ENCODE measurements at places on chromosomes 13 and 19.

GRCh38 chr13:106594980-106595379 is 27.0 kb upstream of the ARGLU1 start:
- DNase-seq = peak; percentile 16

GRCh38 chr13:26604784-26605545 is 47.5 kb downstream of the WASF3 start:
- no peak for DNase-seq

DNA sequence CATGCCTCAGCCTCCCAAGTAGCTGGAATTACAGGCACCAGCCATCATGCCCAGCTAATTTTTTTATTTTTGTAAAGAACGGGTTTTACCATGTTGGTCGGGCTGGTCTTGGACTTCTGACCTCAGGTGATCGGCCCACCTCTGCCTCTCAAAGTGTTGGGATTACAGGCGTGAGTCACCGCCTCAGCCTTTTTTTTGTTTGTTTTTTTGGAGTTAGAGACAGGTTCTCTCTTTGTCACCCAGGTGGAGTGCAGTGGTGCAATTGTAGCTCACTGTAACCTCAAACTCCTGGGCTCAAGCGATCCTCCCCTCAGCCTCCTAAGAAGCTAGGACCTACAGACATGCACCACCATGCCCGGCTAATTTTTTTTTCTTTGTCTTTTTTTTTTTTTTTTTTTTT is 15.6 kb upstream of the NOTCH3 start:
- DNase-seq = no peak

DNA sequence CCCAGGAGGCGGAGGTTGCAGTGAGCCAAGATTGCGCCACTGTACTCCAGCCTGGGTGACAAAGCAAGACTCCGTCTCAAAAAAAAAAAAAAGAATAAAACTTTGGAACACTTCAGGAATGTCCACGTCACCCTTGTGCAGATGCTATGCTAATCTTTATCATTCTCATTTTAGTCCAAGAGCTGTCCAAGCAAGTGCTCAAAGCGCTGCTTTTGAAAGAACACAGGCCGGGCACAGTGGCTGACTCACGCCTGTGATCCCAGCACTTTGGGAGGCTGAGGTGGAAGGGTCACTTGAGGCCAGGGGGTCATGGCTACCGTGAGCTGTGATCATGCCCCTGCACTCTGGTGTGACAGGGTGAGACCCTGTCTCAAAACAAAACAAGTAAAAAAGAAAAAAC is 11.1 kb upstream of the UQCR11 start:
- DNase-seq = peak; percentile 22

- DNase-seq = no peak
Observed at GRCh38 chr19:39304701-39305571, 8.7 kb downstream of the IFNL1 start.

GRCh38 chr13:57969951-57970350 is 338.4 kb downstream of the PCDH17 start:
- DNase-seq = no peak

DNA sequence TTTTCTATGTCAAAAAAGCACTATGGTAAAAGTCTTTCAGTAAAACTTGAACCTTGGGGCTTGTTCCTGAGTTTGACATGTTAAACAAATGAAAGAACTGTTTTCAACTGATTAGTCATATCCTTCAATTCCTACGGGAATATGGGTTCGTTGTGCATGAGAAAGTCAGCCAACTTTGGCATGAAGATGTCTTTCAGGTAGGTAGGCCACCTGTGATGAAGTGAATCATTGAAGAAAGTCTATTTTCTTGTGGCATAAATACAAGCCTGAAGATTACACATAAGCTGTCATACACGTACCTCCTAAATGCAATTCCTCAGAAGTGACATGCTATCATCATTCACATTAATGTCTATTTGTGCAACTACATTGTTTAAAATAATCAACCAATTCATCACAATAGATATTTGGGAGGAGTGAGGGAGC is 513.0 kb downstream of the IRS2 start:
- DNase-seq = peak; percentile 53

DNA sequence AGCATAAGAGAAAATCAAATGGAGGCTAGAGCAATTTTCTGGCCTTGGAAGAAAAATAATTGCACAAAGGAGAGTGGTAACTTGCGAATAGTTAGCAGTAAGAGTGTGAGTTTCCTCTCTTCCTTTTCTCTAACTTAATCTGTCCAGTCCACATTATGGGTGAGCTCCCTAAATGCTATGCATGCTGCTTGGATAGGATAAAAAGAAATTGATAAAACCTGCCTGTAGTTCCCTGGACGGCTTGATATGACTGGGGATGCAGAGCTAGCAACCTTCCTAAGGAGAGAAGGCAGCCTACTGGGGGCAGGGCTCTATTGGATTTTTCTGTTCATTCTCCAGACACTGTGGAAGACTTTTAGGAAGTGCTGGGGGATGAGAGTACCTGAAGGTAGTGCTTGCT is 311.3 kb downstream of the LMO7 start:
- DNase-seq = no peak

- no peak for DNase-seq
Observed at GRCh38 chr13:52827839-52828238, 20.6 kb downstream of the PCDH8 start.

DNA sequence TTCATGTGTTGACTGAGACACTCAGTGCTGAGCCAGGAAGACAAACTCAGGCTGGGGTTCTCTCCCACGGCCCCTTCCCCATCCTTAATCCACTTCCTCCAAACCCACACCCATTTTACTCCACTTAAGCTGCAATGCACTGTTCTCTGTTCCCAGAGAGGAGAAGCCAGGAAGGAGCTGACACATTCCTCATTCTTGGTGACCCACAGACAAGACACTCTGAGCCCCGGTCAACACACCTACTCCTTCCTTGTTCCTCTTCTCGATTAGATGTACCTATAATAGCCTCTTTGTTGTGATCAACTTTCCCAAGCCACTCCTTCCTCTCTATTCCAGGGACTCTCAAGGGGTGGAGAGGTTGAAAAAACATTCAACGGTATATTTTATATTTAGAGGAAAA is 47.1 kb downstream of the INSR start:
- DNase-seq = no peak

DNA sequence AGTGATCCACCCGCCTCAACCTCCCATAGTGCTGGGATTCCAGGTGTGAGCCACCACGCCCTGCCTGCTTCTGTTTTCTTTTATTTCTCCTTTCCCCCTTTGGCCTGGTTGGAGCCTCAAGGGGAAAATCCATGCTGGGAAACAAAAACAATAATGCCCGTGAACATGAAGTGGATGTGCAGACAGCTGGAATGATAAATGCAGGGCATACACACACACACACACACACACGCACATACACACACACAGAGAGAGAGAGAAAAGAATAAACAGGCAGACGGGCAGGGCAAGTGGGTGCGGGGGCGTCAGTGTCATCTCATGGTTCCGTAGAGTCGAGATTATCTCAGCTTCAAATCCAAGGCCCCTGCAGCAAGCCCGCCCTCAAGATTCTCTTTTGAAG is 4.4 kb upstream of the PLEKHF1 start:
- DNase-seq = no peak

- DNase-seq = no peak
Observed at GRCh38 chr13:20461860-20462532, 63.7 kb downstream of the CRYL1 start.

- DNase-seq = peak; percentile 87
Observed at GRCh38 chr13:93559718-93560117, 333.1 kb downstream of the GPC6 start.

DNA sequence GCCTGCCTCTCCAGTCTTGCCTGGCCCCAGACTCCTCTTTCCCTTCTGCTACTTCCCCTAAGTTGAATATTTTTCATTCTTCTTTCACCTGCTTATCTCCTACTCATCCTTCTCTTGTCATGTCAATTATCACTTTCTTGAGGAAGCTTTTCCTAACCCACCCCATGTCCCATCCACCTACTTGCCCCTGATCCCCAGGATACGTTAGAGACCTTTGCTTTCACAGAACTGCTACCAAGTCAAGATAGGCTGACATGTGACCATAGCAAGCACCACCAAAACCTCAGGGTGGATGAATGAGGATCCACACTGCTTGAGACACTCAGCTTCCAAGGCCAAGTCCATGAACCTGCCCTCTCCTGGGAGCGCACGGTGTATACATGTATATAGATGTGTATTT is 131.5 kb downstream of the DNAJC15 start:
- DNase-seq = no peak

DNA sequence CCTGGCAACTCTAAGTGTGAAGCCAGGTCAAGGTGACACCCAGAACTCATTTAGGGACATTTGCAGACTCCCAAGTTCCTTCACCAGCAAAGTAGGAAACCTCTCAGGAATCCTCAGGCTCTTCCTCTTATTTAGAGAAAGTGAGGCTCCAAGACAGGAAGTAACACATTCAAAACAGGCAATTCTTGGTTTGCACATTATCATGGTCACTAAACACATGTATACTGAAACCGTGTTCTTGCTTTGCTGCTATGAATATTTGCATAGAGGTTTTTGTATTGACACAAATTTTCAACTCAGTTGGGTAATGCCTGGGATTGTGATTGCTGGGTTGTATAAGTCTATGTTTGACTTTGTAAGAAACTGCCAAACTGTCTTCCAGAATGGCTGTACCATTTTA is 13.2 kb upstream of the URI1 start:
- DNase-seq = no peak

DNA sequence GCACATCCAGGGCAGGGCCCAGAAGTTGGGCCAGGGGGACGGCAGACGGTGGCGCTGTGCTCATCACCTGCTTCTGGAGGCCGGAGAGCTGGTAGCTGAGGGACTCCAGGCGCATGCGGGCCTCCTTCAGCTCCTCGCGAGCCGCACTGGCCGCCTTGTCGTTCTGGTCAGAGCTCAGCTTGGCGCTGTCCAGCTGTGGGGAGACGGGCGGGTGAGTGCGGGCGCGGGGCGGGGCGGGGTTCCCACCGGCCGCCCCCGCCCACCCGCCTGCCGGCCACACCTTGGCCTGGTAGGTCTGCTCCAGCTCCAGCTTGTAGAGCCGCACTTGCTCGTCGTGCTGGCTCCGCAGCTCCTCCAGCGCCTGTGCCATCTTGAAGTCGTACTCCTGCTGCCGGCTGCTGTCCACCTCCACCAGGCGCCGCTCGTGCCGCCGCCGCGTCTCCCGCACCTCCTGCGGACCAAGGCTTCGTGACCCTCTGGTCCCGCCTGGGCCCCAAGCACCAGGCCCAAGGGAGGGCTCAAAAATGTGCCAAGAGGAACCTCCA is 7.4 kb upstream of the TIMM13 start:
- no peak for DNase-seq

DNA sequence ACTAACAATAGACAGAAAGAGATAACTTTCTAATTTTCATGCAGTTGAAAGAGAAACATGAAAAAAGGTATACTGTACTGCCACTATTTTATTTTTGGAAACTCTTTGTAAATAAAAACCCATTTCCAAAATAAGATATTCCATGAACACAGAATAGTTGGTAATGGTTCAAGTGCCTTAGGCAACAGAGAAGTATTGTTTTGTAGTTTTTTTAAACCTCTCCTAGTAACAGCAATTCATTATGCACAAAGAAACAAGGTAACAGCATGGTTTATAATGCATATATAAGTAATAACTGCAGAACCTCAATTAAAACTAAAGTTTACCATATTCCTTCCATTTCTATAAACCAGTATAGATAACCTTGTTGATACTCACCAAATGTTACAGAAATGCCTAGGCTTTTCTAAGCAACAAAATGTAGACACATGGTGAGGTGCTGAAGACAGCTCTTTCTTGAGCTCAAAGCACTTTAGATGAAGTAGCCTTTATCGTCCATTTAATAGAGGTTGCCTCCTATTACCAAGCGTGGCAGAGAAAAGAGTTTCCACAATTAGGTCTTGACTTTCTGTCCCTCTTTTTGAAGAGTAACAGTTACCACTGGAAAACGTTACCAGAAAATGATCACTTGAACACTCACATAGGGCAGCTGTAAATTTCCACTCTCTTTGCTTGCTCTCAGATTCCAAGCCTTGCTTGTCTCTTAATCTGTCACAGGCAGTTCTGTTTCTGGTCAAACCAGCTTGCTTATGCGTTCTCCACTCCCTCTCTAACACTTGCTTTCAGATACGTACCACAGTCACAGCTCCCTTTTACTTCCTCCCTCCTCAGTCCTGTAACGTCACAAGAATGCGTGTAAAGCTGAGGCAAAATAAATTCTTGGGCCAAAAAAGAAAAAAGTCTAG is 42.9 kb downstream of the CAB39L start:
- peak; percentile 57 for DNase-seq

DNA sequence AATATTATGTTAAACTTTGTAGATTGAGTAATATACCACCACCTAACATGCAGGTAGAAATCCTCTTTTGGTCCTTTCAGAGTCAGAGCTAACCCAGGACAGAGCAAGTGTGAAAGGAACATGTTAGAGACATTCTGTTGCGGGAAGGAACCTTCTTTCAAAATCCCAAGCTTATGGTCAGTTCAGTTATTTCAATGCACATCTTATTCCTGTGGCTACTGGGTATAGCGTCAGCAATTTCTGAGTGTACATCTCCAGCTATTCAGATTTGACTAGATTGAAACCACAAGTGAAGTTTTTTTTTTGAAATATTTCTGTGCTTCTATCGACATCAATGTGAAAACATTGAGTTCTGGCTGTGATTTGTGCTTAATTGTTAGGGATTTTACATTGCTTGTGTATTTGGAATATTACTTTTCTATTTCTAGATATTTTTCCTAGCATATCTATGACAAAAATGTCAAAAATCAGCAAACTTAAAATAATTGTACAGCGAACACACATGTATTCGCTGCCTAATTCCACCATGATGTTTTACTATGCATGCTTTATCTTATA is 165.3 kb downstream of the LMO7 start:
- DNase-seq = no peak

DNA sequence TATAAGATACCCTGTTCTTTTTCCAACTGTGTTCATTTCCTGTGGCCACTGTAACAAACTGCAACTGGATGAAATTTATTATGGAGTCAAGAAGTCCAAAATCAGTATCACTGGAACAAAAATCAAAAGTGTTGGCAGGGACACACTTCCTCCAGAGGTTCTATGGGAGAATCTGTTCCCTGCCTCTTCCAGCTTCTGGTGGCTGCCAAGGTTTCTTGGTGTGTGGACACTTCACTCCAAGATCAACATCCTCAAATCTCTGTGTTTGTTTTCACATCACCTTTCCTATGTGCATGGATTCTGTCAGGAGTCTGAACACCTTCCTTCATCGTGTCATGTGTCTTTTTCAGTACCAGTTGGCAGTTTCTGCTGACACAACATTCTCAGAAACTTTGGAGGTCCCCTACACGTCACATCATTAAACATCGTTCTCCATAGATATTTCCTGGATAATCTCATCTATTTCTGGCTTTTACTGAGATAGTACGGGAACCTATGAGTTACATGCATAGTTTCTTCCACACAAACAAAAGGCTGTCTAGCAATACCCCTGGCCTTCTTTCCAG is 15.2 kb upstream of the EFNB2 start:
- no peak for DNase-seq

All from choroid plexus epithelial cell (primary cell).